ENCODE measurements at places on chromosomes 4 and X. TPM values are rescaled to one million over a fixed set of nuclear protein-coding genes. Genes with fewer than 3 reads are reported as not detected.

DNA sequence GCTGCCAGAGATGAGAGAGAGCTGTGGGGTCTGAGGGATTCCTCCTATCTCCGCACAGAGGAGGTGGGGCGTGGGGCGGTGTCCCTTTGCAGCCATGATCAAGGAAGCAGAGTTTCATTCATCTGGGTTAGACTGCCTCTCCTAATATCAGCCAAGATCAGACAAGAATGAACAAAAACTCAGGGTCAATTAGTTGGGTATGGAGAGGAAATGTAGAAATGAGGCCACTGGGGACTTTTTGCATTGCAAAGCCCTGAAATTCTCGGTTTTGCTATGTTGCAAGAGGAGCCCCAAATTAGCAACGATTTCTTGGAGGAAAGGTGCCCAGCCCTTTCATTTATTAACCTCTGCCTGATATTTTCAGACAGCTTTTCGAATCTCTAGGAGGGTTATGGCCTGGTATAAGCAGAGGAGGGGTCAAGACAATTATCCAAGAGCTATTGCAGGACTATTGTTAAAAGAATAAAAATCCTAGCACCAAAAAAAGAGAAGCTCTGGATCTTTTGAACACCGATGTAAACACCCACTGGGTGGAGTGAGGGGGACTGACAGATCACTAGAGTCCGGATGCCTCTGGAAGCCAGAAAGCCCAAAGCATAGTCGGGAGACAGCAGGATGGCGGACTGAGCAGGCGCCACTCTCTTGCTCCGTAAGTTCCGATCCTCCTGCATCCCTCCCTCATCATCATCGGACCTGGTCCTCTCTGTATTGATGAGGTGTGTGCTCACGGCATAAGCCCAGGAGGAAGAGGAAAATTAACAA lies 34.4 kb upstream of the ACSL1 start:
- DNase-seq: no peak

DNA sequence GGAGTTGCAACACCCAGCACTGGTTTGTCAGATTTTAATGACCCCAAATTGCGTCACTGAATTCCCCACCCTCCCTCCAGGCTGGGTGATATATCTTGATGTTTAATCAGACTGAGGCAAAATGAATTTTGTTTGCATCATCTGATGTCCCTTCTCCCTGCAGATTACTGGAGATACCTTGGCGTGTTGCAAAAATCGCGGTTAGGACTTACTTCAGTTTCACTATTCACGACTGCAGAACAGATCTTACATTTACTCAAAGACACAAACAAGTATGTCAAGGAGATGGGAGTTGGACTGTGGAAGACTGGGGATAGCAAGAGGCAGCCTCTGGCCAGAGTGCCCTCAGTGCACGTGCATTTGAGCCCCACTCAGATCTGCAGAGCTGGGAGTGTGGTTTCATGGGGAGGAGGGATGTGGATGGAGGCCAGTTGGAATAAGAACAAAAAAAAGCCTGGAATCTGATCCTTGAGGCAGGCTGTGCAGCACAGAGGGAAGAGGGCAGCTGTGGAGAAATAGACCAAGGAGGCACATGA lies 92.2 kb upstream of the MTM1 start:
- DNase-seq: no peak

DNA sequence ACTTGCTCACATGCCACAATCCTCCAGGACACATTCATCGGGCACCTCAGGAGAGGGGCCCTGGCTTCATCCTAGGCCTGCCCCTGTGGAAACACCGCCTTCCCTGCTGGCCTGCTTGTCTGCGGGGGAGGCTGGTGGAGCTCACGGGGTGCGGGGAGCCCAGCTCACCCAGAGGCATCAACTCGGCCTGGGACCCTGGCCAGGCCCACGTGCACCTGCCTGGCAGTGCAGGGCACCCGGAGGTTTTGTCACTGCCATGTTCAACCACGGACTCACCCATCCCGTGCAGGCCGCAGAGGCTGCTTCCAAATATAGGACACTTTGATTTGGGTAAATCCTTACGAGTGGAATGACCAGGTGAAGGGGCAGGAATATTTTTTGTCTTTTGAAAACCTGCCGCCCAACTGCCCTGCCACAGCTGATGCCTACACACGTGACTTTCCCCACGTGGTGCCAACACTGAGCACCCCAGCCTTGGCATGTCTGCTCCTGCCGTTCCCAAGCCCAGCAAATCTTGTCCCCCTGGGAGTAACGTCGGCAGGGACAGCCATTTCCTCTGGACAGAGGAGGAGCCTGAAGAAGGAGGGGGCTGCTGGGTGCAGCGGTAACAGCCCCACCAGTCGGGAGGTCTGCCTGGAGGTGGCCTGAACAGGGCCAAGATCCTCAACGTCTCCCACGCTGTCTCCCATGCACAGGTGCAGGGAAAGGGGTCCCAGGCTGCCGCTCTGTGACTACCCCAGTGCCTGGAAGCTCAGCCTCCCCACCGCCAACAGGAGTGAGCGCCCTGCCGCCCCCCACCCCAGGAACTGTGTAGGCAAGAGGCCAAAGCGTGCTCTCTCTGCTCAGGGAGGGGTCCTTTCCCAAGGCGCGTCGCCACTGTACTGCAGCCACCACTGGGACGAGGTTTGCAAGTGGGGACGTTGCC lies 8.5 kb downstream of the MXD4 start:
- no peak for DNase-seq

- no peak for DNase-seq
These were observed 7.8 kb upstream of the INTS6L start for GRCh38 chrX:135512508-135513129.

DNA sequence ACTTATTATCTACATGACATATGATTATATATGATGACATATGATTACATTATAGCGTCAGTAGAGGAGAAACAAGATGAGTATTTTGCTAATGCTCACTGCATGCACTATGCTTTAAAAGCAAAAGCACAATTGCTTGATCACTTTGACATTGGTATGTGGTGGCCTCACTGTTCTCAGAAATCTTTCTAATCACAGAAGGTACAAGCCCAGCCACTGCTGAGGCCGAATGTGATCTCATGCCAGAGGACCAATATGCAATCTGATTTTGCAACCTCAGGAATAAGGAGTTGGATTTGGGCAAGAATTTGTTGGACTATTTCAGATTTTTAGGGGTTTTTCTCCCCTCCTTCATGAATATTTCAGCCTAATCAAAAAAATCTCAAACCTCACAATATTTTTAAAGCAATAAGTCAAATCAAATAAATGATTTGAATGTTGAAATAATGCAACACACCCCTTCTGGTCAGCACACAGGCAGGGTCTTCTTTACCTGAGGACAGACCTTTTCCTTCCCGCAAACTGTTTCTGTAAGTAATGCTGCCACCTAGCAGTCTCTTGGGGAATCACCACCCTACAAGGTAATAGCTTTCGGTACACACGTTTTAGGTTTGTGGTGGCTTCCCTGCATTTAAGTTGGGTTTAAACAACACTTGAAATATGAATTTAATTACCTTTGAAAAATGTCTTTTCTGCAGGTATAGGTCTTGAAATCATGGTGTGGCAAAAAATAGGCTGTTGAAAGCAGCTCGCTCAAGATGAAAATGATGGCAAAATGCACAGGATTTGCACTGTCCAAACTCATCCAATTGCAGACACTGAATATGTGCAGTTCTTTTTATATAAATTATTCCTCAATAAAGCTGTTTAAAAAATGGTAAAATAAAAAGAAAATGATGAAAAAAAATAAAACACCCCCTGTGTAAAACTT lies 4.8 kb upstream of the CXCL13 start:
- DNase-seq: no peak

GRCh38 chr4:159293811-159294515 lies 191.1 kb downstream of the RAPGEF2 start:
- DNase-seq: no peak

DNA sequence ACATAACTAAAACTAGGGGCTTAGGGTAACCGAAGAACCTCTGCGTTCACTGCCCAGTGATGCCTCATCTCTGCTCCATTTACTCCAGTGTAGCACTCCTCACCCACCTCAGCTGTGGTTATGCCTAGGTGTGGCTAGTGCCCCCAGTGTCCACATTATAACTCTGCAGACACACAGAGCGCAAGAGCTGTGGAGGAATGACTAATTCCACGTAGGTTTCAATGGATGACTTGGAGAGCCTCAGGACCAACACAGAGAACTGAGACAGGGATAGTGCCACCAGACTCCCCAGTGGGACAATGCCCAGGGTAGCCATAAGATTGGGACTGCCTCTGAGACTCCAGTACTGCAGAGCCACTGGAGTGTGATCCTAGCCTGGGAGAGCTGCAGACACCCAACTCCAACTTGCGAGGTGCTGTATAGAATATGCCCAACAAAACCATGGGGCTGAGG lies 542.4 kb upstream of the DIPK2B start:
- DNase-seq: no peak

GRCh38 chr4:99447079-99447478 lies 11.9 kb upstream of the ADH7 start:
- no peak for DNase-seq

GRCh38 chr4:161936625-161937550 lies 226.9 kb downstream of the FSTL5 start:
- no peak for DNase-seq

DNA sequence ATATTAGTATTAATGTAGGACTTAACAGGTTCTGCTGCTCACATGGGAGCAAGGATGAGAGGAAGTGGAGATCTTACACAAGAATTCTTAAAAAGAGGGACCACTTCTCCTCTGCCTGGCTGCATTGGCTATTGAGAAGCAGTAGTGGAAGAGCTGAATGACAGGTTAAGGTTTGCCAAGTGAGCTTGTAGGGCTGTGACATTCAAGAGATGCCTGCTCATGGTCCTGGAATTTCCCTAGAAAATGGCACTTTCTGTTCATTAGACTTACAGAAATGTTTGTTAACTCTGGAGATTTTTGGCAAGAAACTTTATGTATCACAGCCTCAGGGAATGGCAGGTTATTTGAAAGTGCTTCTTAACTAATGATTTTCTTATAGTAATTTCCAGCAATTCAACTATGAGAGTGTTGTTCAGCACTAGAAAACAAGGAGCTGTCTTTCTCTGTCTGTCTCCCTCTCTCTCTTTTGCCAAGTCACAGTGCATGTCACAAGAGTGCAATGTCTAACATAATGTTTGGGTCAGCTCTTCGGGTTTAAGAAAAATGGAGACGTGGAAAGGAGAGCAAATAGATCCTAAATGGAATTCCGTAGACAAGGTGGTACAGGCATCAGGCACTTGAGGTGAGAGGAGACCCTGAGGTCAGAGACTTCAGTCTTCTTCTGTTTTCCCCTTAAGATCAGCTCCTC lies 8.3 kb upstream of the NAP1L5 start:
- no peak for DNase-seq

- DNase-seq: no peak
These were observed 712 bp downstream of the STX18 start for GRCh38 chr4:4541040-4541631.

DNA sequence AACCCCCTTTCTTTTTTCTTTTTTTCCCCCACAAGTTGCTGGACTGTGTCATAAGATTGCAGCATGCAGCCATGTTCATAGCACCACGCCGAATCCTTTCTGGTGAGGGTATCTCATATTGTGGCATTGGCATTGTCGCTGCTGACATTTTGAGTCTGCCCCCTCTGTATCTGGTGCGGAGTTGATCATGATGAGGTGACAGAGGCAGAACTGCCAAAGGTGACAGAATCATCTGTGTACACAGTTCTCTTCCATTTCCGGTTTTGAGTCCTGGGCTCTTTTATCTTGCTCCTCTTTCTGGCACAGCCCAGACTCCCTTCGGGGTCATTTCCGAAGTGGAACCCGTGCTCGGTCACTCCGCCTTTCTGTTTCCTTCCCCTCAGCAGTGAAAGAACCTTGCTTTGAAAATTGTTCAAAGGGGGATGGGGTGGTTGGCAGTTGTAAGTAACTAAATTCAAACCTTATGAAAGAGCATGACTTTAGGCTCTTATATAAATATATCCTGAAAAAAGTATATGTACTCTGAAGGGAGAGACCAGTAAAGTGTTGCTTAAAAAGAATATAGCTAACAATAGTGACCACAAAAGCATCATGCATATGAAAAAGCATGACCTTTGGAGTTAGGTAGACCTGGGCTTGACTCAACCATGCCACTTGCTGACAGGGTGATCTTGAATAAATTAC lies 55.0 kb upstream of the BMP2K start:
- DNase-seq: no peak

DNA sequence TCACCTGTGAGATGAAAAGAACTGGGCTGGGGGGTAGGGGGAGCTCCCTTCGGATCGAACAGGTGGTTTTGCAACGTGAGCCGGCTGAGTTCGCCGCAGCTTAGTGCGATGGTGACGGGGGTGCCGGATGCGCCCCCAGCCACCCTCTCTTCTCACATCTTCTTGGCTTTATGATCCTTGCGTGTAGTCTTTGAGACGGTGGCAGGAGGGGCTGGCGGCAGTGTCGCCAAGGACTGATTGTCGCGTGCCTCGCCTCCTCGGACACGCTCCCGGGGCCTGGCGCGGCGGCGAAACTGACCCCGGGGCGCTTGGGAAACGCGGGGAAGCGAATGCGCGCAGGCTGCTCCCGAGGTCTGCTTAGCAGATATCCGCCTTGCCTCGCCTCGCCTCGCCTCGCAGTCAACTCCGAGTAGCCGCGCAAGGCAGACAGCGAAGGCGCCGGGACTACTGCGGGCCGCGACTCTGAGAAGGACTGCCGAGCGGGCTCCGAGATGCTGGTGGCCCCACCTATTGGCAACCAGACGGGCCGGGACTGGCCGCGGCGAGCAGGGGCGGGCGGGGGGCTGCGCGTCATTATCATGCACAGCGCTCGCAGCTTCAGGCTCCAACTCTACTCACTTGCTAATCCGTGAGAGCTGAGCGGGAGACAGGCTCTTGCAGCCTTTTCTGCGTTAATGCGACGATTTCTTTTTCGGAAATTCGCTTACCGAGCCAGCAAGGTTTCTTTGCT lies 1.5 kb downstream of the GRID2 start:
- DNase-seq: peak; percentile 92

GRCh38 chr4:35963383-35963782 lies 280.9 kb downstream of the ARAP2 start:
- no peak for DNase-seq

DNA sequence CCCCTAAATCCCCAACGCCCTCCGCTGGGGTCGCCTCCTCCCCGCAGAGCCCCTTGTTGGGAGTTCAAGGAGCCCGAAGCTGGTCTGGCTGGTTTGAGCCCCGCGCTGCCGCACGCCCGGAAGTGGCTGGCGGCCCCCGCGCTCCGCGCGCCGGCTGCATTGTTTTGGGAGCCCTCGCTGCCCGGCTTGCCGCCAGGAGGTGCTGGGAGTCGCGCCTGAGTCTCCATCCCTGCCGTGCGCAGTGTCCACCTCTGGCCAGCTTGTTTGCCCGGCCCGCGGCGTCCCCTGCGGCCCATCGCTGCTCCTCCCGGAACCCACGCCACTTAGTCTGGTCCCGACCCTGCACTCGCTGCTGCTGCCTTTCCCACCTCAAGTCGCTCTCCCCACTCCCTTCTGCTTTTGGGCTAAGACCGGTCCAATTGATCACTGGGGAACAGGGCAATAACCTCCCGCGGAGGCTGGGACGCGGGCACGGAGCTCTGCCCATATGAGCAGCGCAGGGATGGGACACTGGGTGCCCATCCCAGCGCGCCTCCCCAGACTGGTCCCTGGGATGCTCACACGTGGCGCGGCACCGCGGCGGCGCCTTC lies 2.2 kb upstream of the SFRP2 start:
- DNase-seq: no peak

GRCh38 chr4:132333724-132334047 lies 815.4 kb upstream of the PCDH10 start:
- DNase-seq: no peak

TLR1 gene
- 0.38 TPM for total RNA-seq

GABRE gene
- total RNA-seq: 1.0 TPM

DSPP gene
- not detected for total RNA-seq

DMRTC1 gene
- total RNA-seq: not detected

MAGED4 gene
- 119 TPM for total RNA-seq

DGKK gene
- total RNA-seq: not detected

NEXMIF gene
- not detected for total RNA-seq

AFP gene
- 1.3 TPM for total RNA-seq

NXF2 gene
- not detected for total RNA-seq

SPANXD gene
- total RNA-seq: not detected

PLAC8 gene
- not detected for total RNA-seq

ETNPPL gene
- not detected for total RNA-seq

SPOCK3 gene
- total RNA-seq: not detected

Data from chondrocyte (in vitro differentiated cells).